ENCODE measurements at places on chromosomes 1 and 21.

DNA sequence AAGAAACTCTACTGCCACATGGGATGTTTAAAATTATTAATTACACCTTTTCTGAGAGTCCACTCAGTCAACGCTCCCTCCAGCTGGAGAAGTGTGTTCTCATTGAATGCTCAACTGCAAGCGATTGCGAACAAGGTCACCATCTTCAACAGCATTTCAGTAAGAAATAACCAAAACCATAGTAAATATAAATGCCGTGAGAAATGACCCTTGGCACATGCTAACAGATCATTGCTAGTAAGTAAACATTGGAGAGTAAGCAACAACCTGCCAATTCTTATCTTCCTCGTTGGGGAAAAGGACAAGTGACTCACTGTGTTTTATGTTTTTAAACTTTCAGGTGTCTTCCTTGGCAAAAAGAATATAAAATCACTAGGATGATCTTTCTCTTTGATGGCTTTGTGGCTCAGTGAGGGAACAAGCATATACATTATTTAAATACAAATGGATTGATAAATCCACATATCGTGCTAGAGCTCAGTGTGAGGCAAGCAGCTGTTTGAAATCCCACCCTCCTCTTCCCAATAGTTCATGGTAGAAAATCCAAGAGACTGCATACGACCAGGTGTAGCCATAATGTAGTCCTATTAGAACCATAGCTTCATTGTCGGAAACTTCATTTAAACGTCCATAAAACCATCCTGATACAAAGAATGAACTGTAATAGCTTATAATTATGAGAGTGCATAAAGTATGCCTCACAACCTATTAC, 214.6 kb downstream of the GRIK1 start:
- DNase-seq, result no peak

GRCh38 chr1:158485455-158485854, 13.4 kb downstream of the OR10R2 start:
- DNase-seq, result no peak

DNA sequence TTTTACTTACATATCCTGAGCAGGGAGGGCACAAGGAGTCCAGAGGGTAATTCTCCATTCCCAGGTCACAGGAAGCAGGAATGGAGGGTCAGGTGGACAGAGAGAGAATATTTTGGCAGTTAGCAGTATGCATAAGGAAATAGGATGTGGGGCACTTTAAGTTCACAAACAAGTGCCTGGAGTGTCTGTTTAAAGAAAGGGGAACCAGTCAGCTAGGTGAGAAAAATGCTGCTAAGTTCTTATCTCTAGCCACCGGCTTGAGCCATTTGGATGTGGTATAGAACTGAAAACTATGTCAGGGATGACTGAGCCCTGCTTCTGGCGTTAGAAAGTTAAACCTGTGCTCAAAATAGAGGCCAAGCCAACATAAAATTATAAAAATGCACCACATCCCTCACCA, 739.7 kb upstream of the NCAM2 start:
- no peak for DNase-seq

DNA sequence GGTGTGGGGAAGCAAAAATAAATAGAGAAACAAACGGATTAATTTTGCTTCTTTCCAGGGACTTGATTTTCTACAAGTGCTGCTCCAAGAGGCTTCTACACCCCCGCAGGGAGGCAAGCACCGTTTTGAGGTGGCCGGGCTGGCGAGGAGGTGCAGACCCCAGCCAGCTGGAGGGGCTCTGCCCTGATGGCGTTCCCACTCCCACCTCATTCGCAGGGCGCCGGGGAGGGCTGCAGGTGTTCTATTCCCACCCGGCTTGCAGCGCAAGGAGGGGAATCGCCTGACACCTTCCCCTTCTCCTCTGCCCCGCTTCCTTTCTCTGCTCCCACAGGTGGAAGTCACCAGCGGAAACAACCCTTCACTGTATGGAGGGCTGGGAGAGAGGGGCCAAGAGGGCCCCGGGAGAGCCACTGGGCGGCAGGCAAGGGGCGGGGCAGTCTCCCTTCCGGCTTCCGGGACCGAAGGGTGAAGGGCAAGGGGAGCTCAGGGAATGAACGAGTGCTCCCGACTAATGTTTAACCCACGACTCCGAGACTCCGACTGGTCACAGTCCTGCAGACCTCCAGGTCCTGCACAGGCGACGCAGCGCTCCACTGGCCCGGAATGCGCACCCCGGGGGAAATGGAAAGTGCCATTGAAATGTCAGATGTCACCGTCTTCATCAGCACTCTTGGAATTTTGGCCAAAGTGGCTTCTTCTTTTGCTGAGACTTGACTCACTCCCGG, 29.1 kb downstream of the TEX35 start:
- peak; percentile 10 for DNase-seq

DNA sequence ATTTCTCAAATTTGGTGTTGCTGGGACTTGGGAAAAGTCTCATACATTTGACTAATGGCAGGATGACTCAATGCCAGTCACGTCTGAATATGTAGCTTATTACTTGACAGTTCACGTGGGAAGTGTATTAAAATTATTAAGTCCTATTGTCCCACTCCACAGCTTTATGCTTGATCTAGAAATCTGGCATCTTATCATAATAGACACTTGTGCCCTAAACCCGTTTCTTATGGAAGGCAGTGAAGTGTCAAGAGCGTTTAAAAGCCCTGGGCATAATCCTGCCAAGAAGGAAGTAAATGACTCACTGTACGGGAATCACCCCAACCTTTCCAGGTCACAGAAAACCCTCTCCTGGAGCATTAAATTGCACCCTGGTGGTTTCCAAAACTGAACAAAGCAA, 207.4 kb downstream of the APP start:
- DNase-seq, result peak; percentile 83

GRCh38 chr1:154347961-154348360, 22.6 kb downstream of the ATP8B2 start:
- no peak for DNase-seq

GRCh38 chr1:67635055-67635809, 49.8 kb upstream of the GADD45A start:
- DNase-seq, result peak; percentile 60

GRCh38 chr1:89978755-89979154, 16.2 kb upstream of the ZNF326 start:
- DNase-seq, result no peak

DNA sequence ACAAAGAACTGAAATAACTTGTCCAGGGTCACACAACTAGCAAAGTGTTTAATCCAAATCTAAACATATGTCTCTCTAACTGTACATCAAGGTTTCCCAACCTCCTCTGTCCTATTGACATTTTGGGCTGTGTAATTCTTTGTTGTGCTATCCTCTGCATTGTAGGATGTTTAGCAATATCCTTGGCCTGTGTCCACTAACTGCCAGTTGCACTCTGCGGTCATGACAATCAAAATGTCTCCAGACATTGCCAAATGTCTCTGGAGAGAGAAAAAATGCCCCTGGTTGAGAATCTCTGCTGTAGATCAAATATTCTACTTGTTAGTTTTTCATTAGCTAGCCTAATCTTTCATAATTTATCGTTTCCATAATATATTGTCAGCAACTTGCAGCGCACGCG, 353.4 kb upstream of the NEGR1 start:
- no peak for DNase-seq

DNA sequence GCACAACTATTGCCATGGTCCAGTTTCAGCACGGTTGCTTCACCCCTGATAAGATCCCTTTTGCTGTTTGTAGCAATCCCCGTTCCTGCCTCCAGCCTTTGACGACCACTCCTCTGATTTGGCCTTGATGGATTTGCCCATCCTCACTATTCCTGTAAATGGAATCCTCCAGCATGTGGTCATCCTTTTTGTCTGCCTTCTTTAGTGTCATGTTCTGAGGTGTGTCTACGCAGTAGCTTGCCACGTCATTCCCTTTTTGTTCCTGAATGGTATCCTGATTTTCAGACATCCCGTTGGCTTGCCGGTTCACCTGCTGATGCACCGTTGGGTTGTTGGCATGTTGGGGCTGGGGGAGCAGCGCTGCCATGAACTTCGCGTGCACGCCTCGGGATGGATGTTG, 7.8 kb downstream of the AJAP1 start:
- no peak for DNase-seq

DNA sequence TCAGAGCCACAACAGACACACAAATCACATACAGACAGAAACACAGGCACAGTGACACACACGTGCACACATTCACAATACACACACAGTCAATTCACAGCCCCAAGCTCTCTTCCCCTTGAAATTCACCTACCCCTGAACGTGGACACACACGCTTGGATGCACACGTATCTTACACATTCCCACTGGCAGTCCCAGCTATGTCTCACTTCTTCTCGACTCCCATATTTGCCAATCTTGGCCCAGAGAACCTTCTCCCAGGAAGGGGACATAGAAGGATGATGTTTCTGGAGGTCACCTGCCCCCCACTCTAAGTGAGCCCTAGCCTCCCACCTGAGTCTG, 1.6 kb downstream of the CRYBG2 start:
- no peak for DNase-seq

DNA sequence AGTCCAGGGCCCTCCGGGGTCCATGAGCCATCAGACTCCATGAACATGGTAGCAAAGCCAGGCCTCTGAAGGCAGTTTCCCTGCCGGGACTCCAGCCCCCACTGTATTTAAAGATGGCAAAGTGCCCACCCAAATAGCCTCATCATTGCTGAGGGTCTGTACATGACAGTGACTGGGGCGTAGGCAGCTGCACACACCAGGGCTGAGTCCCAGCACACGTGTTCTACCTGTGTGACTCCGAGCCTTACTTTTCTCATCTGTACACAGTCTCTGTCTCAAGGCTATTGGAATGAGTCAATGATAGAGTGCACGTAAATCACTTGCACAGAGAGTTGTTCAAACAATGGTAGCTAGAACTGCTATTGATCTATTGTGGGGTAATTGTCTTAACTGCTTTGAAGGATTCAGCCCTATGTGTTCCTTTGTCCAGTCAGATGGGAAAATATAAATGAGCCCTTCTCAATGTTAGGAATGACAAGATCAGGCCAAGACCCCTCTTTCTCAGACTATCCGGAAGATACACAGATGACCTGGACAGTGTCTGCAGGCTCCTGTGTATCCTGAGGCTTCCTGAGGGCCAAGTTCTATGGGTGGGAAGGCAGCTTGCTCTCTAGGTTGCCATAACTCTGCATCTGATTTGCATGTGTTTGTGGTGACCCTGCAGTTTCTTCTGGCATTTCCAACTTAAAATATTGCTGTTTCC, 48.9 kb downstream of the RASSF5 start:
- peak; percentile 19 for DNase-seq

DNA sequence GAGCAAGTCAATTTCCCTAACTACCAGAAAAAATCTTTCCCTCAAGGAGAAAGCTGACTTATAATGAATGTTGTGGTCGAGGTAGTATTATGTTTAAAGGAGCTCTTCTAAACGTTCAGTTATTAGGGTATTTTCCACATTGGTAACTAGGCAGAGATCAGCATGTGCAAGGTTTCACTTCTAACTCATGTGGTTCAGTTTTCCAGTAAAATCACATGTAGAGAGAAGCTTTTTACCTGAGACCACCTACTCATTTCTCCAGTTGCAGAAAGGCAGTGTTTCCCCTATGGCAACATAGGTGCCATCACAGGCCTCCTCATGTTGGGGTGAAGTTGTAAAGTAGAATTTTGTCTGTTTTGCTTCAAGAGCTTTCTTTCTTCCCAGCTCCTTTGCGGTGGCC, 23.7 kb downstream of the IL23R start:
- DNase-seq, result no peak

DNA sequence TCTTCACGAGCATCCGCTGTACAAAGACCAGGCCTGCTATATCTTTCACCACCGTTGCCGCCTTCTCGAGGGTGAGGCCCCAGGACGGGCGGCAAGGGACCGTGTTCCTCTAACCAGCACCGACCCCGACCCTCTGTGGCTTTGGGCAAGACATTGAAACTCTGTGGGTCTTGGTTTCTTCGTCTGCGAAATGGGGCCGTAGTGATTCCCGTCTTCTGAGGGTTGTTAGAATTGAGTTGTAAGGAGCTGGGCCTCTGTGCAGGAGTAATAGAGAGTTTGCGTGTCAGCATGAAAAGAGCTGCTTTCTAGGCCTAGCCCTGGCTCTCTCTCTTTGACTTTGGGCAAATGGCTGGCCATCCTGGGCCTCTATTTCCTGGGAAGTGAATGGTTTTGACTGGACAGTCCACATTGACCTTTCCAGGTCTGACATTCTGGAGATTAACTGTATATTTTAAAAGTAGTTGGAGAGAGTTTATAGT, 591 bp downstream of the MRPL37 start:
- DNase-seq, result peak; percentile 11

GRCh38 chr1:185991266-185991665, 257.1 kb downstream of the HMCN1 start:
- no peak for DNase-seq

DNA sequence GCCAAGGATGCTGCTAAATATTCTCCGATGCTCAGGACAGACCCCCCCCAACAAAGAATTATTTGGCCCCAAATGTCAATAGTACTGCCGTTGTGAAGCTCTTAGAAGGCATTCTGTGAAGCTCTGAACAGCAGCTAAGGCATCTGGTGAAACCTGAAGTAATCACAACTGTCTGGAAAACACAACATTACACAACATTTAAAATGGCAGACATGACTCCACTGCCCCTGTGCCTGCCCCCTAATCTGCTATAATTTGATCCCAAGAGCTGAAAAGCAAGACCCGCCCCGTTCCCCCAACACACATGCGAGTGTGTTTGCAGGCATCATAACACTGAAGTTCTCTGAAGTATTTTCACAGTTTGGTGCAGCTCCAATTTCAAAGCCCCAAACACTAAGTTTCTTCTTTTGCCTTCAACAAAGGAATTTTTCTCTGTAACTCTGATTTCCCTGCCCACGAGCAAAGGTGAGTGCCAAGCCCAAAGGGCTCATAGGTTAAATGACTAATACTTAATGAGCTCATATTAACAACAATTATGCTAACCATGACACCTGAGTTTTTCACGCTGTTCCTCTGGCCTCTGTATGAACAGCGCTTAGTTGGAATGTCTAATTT, 129.2 kb downstream of the CLIC6 start:
- DNase-seq, result peak; percentile 45

GRCh38 chr1:227094249-227094966, 154.3 kb downstream of the COQ8A start:
- no peak for DNase-seq

- DNase-seq, result no peak
Observed at GRCh38 chr1:170155055-170155454, 9.3 kb downstream of the NTMT2 start.

DNA sequence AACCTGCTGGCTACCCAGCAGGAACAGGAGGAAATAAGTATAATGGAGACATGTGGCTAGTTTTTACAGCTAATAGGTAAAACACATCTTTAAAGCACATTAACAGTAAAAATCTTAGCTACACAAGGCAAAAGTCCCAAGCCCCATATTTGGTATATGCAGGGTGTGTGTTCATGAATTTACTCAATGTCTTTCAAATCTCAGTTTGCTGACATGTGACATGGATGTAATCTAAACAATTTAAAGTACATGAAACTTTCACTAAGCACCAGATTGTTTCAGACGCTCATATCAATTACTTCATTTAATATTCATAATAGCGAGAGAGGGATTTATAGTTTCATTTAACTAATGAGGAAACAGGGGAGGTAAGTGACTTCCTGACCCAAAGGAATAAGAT, 3.9 kb downstream of the TACSTD2 start:
- peak; percentile 50 for DNase-seq
